Vein endothelial cell (primary cell): ENCODE measurements at places on chromosomes 3 and 15. TPM values are rescaled to one million over a fixed set of nuclear protein-coding genes. Genes with fewer than 3 reads are reported as not detected.

Gene TRH
- total RNA-seq = not detected in 2 replicates

Gene DAZL
- total RNA-seq = not detected in 2 replicates

Gene ACAP2
- total RNA-seq = 50.3 and 72.4 TPM in 2 replicates

Gene STXBP5L
- total RNA-seq = not detected in 2 replicates

Gene CTXN2
- total RNA-seq = not detected in 2 replicates

Gene CNOT10
- 21.6 and 25.6 TPM in 2 replicates for total RNA-seq

Gene ST8SIA2
- not detected in 2 replicates for total RNA-seq

Gene PTX3
- 395 and 451 TPM in 2 replicates for total RNA-seq

Gene GOLGA6L4
- 1.3 and 2.0 TPM in 2 replicates for total RNA-seq

Gene GREM1
- 0.98 and 1.4 TPM in 2 replicates for total RNA-seq

Gene IQCF5
- total RNA-seq = not detected in 2 replicates

Gene HGD
- total RNA-seq = 0.19 TPM in 1 of 2 replicates, not detected in the other
